Foreskin keratinocyte (primary cell): ENCODE measurements at places on chromosomes 4 and X.

DNA sequence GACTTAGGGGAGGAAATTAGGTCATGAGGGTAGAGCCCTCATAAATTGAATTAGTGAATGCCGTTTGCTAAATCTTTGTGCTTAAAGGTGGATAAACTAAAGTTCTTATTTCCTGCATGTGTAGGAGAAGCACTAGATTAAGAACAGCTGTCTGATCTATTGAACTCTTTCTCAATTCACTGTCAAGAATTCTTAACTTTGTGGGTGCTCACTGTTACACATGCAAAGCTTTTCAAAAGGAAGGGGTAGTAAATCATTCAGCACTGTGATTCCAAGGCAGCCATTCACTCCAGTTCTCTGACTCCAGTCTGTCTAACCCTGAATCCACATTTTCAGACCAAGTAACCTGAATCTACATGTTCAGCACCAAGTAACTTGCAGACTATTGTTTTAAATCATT, 1520.1 kb downstream of the PCDH18 start:
- DNase-seq: no peak

DNA sequence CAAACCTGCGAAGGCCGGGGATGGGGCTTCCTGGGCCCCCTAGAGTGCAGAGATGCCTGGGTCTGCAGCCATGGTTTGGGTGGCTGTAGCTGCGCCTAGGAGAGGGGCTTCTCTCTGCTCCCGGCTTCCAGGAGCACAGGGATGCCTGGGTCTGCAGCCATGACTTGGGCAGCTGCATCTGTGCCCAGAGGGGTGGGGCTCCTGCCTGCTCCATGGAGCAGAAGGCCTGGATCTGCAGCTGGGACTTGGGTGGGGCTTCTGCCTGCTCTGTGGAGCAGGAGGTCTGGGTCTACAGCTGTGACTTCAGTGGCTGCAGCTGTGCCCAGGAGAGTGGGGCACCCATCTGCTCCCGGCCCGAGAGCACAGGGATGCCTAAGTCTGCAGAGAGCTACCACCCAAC, 20.8 kb downstream of the SPON2 start:
- no peak for DNase-seq

DNA sequence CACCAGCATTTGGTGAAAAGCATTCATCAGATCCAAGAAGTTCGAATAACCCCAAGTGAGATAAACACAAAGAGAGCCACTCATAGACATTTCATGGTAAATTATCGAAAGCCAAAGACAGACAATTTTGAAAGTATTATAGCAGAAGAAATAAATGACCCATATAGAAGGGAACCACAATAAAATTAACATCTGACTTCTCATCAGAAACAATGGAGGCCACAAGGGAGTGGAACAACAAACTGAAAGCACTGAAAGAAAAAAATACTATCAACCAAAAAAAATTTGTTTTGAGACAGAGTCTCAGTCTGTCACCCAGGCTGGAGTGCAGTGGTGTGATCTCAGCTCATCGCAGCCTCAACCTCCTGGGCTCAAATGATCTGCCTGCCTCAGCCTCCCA, 12.3 kb downstream of the DUSP9 start:
- no peak for DNase-seq

GRCh38 chr4:172410363-172410762, 597.2 kb downstream of the GALNTL6 start:
- peak; percentile 17 for DNase-seq

DNA sequence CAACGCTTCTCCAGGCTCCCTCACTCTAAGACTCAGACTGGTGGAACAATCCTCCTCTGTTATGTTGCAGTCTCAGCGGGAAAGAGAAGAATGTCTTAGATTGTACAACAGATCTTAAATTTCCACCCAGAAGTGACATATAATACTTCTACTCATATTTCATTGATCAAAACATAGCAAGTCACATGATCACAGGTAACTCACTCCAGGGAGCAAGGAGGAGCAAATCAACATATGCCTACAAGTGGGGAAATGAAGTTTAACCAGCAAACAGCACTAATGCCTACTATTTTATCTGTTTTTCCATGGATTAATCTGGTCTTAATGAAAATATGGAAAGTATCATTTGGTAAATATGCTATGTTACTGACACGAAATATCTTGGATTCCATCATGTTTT, 819.8 kb downstream of the CCSER1 start:
- no peak for DNase-seq

DNA sequence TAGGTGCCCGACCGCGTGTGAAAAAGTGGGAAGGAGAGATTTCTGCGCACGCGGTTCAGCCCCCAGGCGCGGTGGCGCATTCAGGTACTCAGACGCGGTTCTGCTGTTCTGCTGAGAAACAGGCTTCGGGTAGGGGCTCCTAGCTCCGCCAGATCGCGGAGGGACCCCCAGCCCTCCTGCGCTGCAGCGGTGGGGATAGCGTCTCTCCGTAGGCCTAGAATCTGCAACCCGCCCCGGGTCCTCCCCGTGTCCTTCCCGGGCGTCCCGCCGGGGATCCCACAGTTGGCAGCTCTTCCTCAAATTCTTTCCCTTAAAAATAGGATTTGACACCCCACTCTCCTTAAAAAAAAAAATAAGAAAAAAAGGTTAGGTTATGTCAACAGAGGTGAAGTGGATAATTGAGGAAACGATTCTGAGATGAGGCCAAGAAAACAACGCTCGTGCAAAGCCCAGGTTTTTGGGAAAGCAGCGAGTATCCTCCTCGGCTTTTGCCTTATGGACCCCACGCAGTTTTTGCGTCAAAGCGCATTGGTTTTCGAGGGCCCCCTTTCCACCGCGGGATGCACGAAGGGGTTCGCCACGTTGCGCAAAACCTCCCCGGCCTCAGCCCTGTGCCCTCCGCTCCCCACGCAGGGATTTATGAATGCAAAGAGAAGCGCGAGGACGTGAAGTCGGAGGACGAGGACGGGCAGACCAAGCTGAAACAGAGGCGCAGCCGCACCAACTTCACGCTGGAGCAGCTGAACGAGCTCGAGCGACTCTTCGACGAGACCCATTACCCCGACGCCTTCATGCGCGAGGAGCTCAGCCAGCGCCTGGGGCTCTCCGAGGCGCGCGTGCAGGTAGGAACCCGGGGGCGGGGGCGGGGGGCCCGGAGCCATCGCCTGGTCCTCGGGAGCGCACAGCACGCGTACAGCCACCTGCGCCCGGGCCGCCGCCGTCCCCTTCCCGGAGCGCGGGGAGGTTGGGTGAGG, 3.7 kb downstream of the SHOX start:
- no peak for DNase-seq

DNA sequence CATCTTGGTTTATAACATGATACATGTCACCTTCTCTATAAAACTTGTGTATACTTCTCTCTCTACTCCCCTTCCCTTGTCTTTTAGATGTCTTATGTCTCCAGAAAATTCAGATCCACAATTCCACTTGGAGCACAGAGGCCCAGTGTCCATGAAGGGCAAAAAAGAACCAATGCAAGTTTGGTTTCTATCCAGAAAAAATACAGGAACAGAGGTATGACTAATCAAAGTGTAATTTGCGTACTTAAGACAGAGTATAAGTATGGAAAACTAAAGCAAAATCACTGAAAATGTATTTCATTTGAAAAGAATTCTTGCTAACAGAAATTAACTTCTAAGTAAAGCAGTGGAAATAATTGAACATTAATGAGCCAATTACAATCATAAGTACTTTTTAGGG, 46.2 kb downstream of the GUCY1B1 start:
- no peak for DNase-seq

DNA sequence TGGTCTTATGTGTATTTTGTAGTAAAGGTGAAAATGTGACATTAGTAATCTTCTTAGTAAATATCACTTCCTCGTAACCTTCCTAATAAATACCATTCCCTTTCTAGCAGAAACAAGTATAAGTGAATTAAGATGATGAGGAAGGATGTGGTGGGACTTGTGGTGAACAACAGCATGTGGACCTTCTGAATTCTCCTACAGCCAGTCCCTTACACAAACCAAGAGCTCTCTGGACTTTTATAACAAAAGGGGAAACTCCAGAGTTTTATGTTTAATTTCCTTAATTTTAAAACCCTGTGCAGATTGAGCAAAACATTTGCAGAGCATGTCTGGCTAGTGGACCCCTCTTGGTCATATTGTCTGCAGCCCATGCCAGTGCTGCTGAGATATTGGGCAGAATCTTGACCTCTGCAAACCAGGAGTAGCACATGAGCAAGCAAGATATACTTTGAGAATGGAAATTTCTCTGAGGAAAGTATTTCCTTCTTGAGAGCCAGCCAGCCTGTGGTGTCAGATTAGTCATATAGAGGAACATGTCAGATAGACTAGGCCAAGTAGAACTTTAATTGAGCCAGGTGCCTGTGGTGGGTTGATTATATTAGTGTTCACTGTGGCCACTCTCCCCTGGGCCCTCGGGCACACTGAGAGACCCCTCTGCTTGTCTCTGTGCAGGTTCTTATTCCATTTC, 328.2 kb downstream of the DKK2 start:
- no peak for DNase-seq

DNA sequence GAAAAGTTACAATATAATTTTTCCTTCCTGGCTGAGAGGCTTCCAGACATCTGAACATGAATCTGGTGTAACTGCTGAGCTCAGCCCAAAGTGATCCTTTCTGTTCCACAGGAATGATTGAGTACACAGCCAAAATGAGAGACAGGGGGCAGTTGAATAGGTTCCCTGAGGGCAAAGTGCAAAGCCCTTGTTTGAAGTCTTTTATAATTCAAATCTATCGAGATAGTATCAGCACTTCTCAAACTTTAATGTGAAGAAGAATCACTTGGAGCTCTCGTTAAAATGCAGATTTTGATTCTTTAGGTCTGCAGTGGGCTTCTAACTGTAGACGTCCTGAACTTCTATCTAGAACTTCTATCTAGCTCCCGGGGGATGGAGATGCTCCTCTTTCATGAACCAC, 54.4 kb upstream of the BMP2K start:
- no peak for DNase-seq

GRCh38 chrX:40237731-40238178, 140.0 kb upstream of the BCOR start:
- no peak for DNase-seq

DNA sequence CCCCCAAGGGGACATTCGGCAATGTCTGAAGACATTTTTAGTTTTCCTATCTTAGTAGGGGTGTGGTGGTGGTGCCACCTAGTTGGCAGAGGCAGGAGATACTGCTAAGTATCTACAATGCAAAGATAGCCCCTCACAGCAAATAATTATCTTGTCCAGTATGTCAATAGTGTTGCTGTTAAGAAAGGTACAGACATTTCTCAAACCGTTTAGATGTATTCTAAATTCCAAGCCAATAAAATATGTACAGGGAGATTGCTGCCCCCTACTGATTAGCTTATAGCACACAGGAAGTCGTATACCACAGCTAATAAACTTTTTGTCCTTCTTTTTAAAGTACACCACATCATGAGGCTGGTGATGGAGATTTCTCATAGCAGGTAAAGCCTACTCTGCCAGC, 260.5 kb downstream of the TMA16 start:
- peak; percentile 21 for DNase-seq
